Kasumi-1 (cell line): ENCODE measurements at places on chromosomes 7 and 10.

- peak; percentile 83 for DNase-seq
Observed at GRCh38 chr10:103197174-103197573, 4.1 kb upstream of the NT5C2 start.

GRCh38 chr7:30157204-30157603, 22.4 kb downstream of the MTURN start:
- no peak for DNase-seq

- DNase-seq, result peak; percentile 20
Observed at GRCh38 chr7:152894295-152895170, 135.0 kb downstream of the ACTR3B start.

DNA sequence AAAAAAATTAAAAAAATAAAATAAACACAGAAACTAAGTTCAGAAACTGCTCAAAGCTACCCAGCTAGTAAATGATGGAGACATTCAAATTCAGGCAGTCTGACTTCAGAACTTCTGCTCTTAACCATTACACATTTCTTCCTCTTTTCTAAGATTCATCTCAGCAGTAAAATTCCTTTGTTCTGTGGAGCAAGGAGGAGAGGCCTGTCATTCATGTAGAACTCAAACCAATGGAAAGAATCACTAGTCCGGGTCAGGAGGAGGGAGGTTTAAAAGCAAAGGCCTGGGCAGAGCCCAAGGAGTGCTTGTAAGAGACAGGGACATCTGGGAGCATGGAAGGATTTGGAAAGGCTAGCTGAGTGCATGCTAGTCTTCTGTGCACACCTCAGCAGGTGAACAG, 37.9 kb upstream of the DNAJB12 start:
- peak; percentile 44 for DNase-seq

DNA sequence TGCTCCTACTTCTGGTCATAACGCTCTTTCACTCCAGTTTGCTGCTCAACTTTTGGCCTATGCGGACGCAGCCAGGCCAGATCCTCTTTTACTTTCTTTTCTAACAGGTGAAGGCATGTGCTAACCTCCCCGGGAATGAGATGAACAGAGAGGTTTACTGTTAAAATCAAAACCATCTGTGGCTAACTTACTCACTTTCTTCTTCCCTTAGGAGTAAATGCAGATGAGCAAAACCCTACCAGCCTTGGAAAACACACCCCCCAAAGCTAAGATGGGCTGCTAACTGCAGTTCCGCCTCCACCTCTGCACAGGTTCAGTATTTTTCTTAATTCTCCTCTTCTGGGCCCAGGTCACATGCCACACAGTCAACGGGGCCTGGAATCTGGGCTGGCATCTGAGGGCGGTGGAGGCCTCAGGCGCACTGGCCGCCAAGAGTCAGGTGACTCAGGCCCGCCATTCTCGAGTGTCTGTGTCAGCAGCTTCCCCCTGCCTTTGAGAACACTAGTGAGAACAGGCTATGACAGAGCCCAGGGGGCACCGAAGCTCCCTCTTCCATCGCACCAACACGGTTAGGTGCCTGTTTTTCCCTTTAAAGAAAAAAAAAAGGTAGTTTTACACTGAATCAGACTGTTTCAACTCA, 11.1 kb downstream of the FAM53B start:
- DNase-seq, result no peak

DNA sequence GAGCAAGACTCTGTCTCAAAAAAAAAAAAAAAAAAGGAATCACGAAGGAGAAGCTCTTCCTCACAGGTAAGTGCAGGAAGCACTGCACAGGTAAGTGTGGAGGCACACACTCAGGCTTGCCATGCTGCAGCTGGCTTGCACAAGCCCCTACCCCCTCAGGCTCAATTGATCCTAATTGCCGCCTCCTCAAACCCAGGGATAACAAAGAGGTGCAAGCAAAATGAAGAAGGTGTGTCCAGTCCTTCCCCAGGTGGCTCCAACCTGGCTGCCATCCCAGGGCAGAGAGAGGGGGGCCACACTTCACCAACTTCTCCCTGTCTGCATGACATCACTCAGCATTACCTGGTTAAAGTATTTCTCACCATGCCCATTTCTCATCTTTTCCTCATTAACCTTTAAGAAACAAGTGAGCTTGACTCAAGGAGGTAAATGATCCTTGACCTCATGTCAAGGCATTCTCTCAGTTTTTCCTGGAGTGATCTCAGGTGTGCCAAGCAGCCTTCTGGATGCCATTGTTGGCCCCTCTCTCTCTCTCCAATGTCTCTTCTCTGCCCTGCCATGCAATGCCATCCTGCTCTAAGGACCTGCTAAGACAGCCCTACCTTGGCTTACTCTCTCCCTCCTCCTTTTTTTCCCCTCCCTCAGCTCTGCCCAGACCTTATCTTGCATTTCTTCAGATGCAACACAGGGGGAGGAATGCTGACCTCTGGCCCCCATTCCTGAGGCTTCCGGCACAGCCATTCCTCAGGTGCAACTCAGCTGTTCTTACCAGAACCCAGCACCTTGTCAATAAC, 13.0 kb upstream of the TRPV6 start:
- DNase-seq, result no peak

DNA sequence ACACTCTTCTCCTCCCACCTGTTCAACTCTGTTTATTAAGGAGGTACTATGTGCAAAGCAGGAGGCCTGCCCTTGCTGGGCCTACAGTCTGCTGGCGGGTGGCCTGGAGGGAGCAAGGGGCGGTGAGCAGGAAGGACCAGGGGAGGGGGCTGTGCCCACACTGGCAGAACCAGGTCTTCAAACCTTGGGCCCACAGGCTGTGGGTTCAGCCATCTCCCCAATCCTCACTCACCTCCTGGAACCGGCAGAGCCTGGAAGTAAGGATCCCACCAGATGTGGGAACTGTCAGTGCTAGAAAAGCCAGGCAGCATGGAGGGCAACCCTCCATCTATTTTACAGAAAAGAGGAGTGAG, 50.8 kb downstream of the CAMK2B start:
- DNase-seq, result no peak

DNA sequence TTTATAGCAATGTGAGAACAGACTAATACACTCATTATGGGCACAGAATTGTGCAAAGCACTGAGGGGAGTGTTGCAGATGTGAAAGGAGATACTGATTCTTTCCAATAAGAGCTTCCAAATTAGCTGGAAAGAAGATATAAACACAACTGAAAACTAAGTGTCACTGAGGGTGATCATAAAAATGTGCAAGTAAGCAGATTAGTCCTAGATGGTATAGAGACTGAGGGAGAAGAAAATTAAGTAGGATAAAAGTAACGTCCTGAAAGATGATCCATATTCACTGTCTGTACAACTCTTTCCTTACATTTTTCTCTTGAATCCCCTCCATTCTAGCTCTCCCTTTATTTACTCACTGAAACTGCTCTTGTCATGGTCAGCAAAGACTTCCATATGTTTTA, 11.2 kb upstream of the NXPH1 start:
- DNase-seq, result no peak

DNA sequence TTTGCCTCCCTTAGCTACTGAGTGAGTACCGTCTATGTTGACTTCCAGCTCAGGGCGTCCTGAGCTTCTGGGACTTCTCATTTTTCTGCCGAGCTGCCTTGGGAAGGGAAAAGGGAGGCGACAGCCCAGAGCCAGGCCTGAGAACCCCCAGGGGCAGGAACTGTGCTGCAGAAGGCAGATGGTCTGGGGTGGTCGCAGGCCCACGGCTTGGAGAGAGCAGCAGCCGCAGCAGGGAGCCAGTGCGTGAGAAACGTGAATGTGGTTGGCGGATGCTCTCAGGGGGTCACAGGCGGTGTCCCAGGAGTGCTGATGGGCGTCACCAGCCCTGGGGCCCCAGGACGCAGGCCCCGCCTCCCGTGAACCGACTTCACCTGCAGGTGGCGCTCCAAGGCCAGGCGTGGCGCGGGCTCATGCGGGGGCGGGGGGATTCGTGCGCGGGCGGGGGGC, 9.2 kb upstream of the PWWP2B start:
- DNase-seq, result peak; percentile 80

GRCh38 chr7:106729720-106730385, 68.9 kb upstream of the CCDC71L start:
- DNase-seq, result no peak

GRCh38 chr10:63464402-63465292, 1.1 kb downstream of the JMJD1C start:
- DNase-seq, result peak; percentile 60

DNA sequence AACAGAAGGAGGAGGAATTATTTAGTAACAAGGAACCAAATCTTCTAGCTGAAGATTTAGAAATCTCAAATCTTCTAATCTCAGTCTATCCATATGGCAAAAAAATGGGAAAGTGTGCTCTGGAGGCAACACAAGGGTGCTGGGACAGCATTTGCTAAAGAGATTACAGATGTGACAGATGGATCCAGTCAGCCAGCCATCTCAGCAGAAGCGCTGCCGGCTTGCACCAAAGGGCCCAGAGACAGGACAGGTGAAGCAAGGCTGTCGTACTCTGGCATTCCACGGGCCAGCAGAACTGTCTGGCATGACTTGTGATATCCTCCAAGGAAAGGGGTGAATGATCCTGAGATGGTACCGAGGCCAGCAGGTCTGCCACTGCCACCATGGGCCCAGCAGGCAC, 45.7 kb upstream of the GJD4 start:
- DNase-seq, result no peak

DNA sequence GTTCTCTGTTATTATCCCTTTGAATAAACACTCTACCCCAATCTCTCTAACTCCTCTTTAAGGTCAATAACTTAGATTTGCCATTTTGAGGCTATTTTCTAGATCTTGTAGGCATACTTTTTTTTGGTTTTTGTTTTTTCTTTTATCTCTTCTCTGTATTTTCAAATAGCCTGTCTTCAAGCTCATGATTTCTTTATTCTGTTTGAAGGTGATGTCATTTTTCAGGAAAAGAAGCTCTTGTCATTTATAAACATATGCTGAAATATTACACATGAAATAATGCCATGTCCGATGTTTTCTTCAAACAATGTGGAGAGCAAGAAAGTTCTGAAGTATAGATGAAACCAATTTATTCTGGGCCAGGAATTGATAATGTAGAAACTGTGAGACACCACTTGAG, 57.5 kb upstream of the CABCOCO1 start:
- DNase-seq, result no peak

- DNase-seq, result peak; percentile 97
Observed at GRCh38 chr10:23540401-23541030, 101.6 kb downstream of the OTUD1 start.

- peak; percentile 58 for DNase-seq
Observed at GRCh38 chr7:82247814-82248433, 195.7 kb downstream of the CACNA2D1 start.

GRCh38 chr7:50553973-50554372, 11.2 kb downstream of the DDC start:
- no peak for DNase-seq

DNA sequence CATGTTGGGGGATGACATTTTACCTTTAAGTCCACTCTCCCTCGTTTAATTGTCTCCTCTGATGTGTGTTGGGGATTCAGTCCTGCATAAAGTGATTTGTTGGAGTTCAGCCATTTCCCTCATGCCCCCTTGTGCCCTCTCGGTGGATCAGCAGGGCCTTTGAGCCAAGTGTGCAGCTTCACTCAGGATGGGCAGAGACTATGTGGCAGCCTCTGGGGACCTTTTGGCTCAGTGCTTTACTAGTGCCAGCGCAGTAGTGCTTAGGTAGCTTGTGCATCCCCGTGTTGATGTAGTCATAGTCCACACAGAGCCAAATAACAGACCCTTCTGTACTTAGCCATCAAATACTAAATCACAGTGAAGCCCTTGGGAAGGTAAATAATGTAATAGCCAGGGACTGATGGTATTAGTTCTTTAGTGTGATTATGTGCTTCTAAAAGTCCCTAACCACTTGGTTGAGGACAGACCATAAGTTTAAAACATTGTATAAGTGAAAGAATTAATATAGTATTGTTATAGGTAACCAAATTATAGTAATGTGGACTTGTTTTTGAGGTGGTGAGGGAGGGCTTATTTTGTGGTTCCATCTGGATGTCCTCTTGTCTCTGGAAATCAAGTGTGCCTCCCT, 11.4 kb downstream of the BUB3 start:
- peak; percentile 24 for DNase-seq

DNA sequence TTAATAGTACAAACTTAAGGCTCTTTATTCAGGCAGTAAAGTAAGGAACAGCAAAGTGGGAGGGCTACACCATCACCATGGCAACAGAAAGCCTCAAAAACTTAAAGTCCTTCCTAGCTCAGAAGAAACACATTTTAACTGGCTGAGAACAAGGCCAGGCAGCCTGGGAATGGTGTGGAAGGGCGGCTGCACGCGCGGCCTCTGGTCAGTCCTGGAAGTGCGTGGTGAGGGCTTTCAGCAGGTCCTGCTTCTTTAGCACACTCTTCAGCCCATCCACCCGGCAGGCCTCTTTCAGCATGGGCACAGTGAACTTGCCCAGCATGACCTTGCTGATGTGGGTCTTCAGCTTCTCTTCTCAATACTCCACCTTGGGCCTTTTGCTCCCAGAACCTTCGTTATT, 133.0 kb downstream of the CYP26A1 start:
- no peak for DNase-seq

DNA sequence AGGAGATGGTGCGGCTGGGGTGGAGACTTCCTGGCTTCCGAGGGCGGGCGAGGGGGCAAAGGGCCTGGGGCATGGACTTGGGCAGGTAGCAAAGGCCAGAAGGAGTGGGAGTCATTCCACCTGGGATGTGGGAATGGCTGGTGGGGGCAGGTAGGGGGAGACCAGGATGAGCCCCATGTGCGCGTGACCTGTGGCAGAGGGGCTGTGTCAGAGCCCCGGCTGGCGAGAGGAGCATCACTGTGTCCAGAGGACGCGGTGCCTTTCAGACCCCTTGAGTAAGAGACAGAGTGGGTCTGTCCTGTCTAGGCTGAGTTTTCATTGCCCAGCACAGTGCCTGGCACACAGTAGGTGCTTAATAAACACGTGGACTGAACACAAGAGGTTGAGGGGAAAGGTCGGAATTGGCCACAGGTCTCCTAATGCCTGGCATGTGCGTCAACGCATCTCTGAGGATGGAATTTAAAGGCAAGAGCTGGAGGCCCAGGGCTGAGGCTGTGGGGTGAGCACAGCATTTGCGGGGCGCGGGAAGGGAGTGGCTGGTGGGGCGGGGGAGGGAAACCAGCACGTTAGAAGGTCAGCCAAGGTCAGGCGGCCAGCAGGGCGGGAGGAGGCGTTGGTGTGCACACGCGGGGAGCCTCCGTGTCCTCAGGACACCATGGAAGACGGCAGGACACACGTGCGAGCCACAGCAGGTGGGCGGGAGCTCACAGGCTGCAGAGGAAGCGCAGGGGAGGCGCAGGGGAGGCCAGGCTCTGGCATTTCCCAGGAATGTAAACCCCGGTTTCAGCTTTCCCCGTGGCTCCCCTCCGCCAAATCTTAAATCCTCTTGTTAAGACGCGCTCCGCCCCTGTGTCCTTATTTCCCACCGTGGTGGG, 51.8 kb downstream of the CUX1 start:
- DNase-seq, result no peak
